NCI-H1092 (cell line): ENCODE measurements at places on chromosomes 2 and 18.

- DNase-seq = no peak
Observed at GRCh38 chr2:135320465-135321355, 210.3 kb downstream of the ZRANB3 start.

DNA sequence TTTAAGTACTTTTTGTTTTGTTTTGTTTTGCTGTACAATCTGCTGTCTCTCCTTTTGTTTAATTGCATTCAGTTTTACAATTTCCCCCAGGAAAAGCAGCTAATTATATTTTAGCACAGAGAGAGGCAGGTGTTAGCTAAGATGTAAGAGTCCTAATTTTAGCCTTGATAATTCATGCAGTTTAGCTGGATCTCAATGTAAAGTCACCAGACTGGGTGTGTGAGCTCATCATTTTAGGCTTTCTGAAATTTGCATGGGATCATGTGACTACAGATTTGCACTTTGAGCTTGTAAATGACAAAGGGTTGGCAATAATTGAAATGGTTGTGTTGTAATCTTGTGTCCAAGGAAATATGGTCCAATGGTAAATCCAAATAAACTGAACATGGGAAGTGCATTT is 68.5 kb downstream of the ETAA1 start:
- no peak for DNase-seq

- no peak for DNase-seq
Observed at GRCh38 chr2:219335373-219335786, 2.8 kb upstream of the RESP18 start.

DNA sequence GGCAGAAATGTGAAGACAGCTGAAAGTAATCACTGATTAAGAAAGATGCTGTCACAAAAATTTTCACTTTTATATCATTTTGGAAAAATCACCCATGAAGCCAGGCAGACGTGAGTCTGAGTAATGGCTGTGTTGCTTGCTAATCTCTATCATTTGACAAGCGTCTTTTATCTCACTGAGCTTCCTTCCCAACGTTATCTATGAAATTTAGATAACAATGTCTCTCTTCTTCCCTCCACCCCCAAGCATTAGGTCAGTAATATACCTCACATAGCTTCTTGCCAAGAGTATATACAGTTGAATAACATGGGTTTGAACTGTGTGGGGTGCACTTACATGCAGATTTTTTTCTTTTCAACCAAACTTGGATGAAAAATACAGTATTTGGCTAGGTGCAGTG is 388.6 kb upstream of the NRXN1 start:
- DNase-seq = no peak

GRCh38 chr18:76351961-76352581 is 143.0 kb downstream of the ZNF516 start:
- peak; percentile 88 for DNase-seq

DNA sequence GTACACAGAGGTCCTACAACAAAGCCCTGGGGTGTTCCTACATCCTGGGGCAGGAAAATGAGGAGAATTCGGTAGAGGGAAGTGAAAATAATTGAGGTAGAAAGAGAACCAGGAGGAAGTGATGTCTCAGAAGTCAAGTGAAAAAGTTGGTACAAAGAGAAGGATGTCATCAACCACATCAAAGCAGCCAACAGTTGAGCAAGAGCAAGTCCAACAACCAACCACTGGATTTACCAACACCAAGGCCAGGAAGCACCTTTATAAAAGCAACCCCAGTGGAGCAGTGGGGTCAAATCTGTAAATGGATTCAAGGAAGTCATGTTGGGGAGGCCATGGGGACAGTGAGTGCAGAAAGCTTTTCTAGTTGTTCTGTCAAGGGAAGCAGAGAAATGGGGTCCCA is 360.4 kb downstream of the ZNF516 start:
- no peak for DNase-seq

GRCh38 chr2:182616471-182617393 is 99.3 kb upstream of the DNAJC10 start:
- no peak for DNase-seq

DNA sequence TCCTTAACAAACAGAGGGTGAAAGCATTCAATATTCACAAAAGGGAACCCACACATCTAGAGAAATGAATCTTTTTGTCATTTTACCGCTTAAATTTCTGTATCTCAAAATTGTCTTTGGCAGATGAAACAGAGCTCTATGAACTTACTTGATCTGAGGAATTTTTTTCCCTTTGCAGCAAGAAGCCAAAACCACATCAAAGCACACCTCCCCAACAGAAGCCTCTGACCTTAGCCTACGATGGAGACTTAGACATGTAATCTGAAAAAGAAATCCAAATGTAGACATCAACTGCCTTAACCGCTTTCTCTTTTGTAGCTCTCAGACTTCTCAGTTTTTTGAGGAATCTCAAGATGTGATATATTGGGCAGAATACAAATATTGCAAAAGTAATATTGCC is 287.9 kb upstream of the HNMT start:
- DNase-seq = no peak

DNA sequence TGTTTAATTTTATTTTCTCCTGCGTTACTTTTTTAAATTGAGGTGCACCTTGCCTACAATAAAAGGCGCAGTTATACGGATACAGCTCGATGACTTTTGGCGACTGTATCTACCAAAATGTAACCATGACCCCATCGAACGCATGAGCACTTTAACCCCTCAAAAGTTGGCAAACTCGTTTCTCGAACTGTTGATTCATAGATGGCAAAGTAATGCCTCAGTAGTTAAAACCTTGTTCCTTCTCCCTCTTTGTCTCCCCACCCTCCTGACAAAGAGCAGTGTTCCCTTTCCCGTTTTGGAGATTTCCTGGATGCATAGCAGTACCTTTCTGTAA is 577 bp downstream of the MOGAT1 start:
- no peak for DNase-seq

DNA sequence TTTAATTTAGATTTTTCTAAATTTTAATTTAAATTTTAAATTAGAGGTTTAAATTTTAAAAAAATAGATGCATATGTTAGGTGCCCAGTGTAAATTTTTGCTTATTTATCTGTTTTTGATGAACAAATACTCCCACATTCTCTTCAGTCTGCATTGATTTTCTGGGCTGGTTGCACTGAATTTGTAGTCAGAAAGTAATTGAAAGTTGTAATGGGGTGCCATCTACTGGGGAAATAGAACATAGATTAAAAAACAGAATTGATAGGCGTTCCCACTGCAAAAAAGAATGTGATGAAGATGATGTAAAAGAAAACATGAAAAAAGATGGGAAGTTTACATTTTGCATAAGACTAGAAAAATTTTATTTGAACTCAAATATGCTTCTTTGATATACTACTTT is 51.7 kb upstream of the CCDC85A start:
- peak; percentile 43 for DNase-seq

DNA sequence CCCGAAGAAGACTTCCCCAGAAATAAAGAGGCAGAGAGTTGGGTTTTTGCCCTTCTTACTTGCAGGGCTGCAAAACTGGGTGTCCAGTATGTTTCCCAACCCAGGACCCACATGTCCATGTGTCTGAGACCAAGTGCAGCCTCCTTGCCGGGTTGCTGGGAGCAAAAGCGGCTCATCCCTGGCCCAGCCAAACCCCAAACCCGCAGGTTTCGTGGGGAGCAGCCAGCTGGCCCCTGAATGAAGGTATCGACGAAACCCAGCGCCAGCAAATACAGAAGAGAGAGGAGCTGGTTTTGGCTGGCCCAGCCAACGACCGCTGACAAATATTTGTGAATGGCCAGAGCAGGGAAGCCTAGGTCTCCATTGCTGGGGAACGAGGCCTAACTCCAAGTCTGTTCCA is 197.1 kb downstream of the SMAD7 start:
- DNase-seq = no peak

DNA sequence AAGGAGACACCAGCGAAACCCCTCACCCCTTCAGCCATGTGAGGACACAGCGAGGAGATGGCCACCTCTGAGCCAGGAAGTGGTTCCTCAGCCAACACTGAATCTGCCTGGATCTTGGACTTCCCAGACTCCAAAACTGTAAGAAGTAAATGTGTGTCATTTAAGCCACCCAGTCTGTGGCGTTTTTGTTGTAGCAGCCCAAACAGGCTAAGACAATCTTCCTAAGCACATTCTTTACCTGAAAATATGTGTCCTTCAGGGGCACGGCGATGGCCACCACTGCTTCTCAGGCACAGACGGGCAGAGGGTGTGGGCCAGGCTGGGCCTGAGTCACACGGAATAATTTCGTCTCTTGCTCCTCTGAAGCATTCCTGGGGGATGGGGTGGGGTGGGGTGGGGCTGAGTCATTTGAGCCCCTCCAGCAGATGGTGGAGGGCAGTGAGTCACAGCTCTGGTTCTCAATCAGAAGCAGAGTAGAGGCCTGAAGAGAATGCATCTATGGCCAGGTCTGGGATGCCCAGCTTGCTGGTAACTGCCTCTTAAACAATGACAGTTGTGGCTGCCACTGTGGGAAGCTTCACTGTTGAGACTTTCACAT is 142.4 kb downstream of the CAPN13 start:
- DNase-seq = no peak

DNA sequence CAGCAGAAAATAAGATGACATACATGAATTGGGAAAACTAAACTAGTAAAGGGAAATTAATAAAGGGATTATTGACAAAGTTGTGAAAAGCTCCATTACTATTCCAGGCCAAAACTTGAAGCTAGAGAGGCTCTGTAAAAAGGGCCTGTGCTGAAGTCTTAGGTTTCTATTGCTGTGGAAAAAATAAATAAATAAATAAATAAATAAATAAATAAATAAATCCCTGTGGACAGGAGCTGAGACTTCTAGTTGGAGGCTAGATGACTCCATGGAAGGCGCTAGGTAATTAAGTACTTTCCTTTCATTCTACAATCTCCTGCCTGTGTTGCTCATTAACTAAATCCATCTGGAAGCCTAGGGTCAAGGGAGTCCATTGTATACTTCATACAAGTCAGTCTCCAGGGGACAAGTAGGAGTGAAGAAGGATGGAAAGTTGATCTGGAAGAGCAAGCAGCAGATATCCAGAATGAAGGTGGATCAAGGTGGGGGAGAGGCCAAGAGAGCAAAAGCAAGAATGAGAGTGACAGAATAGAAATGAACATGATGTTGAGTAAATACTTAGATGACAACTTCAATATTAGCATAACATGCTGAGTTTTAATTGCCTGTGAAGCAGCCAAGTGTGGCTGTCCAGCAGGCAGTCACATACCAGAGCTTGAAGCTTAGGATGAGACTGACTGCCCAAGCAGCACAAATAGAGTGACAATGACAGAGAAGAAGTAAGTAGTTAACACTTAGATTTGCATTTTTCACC is 26.2 kb upstream of the CCNT2 start:
- DNase-seq = no peak

DNA sequence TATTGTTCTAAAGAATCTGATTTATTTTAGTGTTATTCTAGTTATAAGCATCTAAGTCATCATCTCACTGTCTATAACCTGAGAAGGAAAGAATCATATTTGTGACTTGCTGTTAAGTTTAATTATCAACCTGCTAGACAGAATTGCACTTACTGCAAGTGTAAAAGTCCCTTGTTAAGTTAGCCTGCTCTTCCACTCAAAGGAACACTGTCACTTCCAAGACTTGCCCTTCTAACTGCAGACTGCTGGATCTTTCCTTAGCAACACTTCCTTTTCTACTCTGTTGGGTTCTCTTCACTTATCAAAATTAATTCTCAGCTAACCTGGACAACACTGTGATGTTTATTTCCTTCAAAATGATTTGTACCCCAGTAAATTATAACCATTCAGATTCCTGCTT is 323.2 kb upstream of the TFPI start:
- DNase-seq = no peak

DNA sequence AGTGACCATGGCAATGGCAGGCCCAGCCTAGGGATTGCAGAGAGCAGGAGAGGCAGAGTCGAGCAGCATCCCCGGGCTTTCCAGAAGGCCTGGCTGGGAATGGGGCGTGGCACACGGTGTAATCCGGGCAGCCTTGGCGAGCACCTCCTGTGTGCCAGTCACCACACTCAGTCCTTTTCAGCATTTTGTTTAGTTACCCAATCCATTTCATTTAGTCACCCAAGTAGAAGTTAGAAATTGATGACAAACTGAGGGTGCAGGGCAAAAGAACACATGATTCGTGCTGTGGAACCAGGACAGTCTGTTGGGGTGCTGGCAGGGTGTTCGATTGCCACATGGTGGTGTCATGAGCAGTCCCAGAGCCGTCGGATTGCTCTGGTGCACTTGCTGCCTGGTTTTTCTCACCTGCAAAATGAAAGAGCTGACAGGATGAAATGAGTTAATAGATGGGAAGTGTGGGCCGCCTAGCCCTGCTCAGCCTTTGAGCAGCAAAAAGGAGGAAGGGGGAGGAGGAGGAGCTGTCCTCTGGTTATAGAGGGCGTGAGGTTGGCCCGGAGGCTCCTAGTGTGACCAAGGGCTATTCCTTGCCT is 299.4 kb downstream of the AGAP1 start:
- no peak for DNase-seq

GRCh38 chr2:72999729-73000725 is 71.5 kb downstream of the SFXN5 start:
- DNase-seq = no peak

DNA sequence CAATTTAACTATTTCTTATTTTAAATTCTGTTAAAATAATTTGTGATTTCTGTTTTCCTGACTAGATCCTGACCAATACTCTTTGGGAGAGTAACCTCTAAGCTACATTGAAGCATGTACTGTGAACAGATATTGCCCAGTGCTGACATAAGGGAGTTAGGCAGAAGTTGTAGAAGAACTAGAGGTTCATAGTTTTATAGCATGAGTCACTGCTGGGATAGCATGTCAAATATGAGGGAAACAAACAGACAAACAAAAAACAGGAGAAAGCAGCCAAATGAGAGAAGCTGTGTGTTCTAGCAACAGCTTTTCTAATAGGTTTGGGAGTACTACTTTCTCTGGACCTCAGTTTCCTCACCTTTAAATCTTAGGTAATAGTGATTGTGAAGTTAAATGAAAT is 72.4 kb downstream of the CERS6 start:
- DNase-seq = no peak

DNA sequence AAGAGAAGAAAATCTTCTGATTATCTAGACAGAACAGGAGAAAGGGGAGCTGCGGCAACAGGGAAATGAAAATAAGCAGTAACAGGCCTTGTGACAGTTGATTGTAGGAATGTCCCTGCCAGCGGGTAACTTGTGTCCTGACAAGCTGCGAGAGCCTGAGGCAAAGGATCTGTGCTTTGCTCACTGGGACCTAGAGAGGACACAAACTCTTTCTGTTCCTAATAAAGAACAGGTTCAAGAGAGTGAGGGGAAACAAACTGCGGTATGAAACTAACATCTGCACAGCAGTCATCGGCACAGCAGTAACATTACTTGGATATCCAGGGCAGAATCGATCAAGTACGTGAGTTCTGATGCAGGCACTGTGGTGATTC is 103.7 kb upstream of the THOC1 start:
- no peak for DNase-seq

DNA sequence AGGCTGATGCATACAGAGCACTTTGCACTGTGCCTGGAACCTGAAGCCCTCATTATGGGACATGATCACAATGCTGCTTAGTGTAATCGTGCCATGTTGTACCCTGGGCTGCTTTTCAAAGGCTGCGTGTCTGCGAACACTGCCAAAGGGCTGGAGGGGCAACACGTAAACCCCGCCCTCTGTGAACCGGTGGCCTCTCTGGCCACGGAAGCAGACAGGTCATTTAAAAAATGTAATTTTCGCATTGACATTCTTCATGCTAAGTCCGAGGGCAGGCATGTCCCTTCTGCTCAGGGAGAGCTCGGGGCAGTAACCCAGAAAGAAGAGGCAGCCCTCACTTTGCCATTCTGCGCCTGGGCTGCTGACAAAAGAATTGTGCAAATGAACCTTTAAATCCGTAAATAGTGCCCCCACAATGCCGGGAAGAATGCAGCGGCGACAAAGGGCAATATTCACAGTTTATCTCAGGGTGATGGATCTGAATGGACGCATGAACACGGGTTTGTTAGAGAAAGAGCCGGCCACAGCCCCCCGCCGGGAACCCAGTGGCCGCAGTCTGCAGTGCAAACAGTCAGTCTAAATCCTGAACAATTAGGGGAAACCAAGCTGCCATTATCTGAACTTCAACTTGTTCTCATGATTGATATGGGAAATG is 226.1 kb downstream of the MYCN start:
- DNase-seq = no peak
